ENCODE measurements at places on chromosomes 12 and 14.
A peak's percentile ranks its signal among the peaks of the same experiment; 100 is the strongest.

GRCh38 chr12:53754633-53755264 lies 3.0 kb upstream of the CISTR start:
- DNase-seq, result no peak

- no peak for DNase-seq
Observed at GRCh38 chr14:58770491-58770982, 132.8 kb downstream of the DACT1 start.

DNA sequence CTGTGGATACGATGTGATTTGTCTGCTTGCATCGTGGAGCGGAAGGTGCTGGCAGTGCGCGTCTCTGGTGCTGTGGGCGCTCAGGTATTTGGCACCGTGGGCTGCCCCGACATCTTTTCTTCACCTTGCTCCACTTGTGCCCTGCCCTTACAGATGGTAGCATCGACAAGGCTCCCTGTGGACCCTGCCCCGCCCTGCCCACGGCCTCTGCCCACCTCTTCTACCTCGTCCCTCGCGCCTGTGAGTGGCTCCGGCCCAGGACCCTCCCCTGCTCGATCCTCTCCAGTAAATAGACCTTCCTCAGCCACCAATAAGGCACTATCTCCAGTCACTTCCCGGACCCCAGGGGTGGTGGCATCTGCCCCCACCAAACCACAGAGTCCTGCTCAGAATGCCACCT lies 36.6 kb downstream of the EP400 start:
- peak; percentile 9 for DNase-seq

GRCh38 chr14:98956181-98956580 lies 315.8 kb downstream of the BCL11B start:
- no peak for DNase-seq

GRCh38 chr12:112308652-112309051 lies 73.6 kb downstream of the HECTD4 start:
- DNase-seq, result no peak

- DNase-seq, result no peak
Observed at GRCh38 chr12:33818313-33818712, 204.0 kb upstream of the ALG10 start.

DNA sequence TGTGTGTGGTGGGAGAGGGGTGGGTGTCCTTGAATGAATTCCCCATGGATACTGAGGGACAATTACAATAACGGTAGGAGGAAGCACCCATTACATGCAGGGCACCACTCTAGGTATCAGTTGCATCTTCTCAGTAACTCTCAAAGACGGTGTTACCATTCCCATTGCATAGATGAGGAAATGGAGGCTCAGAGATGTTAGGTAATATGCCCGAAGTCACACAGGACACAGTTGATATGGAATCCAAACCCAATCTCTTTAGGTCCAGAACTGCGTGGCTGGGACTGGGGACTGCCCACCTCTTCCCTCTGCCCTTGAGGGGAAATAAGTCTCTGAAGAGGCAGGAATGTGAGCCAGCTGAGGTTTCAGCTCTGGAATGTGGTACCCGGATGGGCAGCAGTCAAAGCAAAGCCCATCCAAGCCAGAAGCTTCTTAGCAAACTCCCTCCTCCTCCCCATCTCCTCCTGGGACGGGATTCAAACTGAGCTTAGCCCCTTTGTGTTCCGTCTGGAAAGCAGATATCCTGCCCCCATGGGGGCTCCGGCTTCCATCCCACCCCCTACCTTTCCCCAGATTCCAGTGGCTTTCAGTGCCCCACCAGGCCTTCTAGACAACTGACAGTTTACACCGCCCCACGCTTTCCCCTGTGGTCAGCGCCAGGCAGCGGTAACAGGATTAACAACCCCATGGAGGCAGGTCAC lies 187.5 kb downstream of the RBM19 start:
- DNase-seq, result no peak

- no peak for DNase-seq
Observed at GRCh38 chr12:27966870-27967269, 5.7 kb downstream of the PTHLH start.

DNA sequence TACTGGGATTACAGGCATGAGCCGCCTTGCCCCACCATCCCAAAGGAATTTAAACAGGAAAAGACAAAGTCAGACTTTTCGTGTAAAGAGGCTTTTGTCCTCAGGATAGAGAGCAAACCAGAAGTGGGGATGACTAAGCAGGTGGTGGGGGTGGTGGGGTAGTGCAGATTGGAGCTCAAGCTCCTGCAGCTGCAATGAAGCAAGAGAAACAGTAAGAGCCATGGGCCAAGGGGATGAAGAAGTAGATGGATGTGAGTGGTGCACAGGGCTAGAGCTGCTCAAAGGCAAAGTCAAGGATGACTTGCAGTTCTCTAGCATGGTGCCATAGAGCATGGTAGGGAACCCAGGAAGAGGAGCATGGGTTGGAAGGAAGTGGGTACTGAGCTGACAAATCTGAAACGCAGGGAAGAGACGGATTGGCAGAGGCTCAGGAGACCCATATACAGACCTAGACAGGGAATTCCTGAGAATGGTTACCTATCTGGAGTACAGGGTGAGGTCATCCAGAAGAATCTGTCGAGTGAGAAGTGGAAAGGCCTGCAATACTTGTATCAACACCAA lies 11.4 kb upstream of the RNF34 start:
- DNase-seq, result no peak

DNA sequence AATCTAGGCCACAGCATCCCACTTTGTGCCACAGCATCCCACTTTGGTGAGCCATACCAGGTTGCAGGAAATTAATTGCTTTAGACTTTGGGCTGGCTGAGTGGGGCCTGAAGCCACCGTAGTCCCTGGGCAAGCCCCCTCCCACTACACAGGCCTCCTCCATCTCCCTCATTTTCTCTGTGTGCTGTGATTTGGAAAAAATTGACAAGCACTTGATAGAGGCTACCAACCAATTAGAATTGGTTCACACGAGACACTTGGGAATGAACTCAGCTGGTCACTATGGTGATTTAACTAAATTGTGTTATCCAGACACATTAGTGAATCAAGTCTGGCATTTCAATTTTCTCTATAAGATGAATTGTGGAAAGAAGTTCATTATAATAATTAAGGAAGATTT lies 481.1 kb downstream of the DIO2 start:
- DNase-seq, result no peak

DNA sequence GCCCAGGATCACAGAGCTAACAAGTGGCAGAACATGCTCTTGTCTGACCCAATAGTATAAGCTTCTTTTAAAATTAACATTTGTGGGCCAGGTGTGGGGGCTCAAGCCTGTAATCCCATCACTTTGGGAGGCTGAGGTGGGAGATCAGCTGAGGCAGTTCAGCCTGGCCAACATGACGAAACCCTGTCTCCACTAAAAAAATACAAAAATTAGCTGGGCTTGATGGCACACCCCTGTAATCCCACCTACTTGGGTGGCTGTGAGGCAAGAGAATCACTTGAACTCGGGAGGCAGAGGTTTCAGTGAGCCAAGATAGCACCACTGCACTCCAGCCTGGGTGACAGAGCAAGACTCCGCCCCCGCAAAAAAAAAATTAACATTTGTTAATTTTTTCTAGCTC lies 33.0 kb upstream of the IL22 start:
- DNase-seq, result no peak

- DNase-seq, result no peak
Observed at GRCh38 chr12:12900786-12901157, 9.4 kb downstream of the GPRC5A start.

Measured in testis (tissue), 5 donors.